Renal cortical epithelial cell (primary cell): ENCODE measurements at places on chromosomes 6 and 20.

DNA sequence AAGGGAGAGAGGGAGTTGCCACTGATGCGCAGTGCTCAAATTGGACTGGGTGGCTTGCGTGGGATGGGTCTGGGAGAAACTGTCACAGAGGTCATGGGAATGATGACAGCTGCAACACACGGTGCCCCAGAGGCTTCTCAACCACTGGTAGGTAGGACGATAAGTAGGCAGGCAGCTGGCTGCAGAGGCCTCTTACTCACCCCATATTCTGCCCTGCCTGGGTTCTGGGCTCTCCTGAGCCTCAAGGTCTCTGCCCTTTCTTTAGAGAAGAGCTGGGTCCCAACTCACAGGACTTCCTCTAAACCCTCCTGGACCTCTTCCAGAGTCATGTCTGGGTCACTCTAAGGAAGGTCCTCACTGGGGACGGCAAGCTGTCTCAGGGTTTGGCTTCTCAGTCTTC is 37.2 kb upstream of the RNF24 start:
- DNase-seq, result no peak

- peak; percentile 99 for DNase-seq
Measured at GRCh38 chr6:73580247-73581149, 59.7 kb upstream of the EEF1A1 start.

- DNase-seq, result peak; percentile 30
Measured at GRCh38 chr6:74259981-74260380, 564.0 kb downstream of the CD109 start.

DNA sequence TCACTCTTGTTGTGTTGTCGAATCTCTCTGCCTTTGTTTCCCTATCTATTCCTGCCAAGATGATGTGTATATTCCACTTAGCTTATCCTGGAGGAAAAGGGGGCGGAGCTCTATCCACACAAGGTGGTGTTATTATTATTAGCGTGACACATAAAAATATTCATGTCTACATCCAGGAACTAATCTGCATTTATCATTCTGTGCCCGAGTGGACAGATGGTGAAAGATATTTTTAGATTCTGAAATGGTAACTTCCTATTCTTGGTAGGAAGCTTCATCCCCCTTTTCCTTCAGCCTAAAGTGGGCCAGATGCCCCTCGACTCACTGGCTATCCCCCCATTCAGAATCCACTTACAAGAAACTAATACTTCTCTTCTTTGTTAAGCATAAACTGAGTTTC is 2.0 kb downstream of the XKR7 start:
- DNase-seq, result no peak

- no peak for DNase-seq
Measured at GRCh38 chr20:16100767-16101166, 472.5 kb downstream of the KIF16B start.

DNA sequence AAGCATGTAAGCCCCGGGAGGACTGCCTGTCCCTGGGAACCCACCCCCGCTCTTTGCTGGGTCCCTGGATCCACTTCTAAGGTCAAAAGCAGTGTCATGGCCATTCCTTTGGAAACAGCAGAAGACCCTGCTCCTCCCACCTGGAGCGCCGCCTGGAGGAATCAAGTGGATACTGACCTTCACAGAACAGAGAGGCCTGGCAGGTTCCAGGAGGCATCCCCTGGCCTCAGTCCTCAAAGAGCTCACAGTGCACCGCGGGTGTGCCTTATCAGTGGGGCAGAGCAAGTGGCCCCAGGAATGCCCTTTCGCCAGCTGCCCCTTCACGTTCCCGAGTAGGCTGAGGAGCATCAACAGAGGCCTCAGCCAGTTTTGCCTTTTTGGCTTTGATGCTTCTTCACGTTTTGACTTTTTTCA is 11.1 kb upstream of the SLC4A11 start:
- DNase-seq, result no peak

- DNase-seq, result peak; percentile 84
Measured at GRCh38 chr20:53578492-53579222, 15.0 kb downstream of the ZNF217 start.

DNA sequence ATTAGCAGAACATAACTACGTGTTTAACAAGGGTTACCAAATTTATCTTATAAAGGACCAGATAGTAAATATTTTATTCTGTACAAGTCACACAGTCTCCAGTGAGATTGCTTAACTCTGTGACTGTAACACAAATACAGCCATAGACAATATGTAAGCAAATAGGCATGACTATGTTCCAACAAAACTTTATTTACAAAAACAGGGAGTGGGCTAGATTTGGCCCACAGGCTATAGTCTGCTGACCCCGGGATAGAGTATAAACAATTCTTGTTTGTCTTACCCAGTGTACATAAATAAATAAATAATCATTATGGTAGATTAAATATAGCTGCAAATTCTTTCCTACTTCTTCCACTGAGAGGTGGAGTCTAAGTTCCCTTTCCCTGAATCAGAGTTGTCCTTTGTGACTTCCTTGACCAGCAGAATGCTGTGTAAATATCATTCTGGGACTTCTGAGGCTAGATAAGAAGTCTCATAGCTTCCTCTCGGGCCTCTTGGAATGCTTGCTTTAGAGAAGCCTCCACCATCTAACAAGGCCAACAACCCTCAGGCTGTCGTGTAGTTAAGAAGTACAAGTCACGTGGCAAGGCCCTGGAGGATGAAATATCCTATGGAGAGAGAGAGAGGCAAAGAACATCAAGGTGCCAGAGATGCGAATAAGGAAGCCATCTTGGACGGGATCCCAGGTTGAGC is 59.1 kb upstream of the TMEM244 start:
- no peak for DNase-seq

DNA sequence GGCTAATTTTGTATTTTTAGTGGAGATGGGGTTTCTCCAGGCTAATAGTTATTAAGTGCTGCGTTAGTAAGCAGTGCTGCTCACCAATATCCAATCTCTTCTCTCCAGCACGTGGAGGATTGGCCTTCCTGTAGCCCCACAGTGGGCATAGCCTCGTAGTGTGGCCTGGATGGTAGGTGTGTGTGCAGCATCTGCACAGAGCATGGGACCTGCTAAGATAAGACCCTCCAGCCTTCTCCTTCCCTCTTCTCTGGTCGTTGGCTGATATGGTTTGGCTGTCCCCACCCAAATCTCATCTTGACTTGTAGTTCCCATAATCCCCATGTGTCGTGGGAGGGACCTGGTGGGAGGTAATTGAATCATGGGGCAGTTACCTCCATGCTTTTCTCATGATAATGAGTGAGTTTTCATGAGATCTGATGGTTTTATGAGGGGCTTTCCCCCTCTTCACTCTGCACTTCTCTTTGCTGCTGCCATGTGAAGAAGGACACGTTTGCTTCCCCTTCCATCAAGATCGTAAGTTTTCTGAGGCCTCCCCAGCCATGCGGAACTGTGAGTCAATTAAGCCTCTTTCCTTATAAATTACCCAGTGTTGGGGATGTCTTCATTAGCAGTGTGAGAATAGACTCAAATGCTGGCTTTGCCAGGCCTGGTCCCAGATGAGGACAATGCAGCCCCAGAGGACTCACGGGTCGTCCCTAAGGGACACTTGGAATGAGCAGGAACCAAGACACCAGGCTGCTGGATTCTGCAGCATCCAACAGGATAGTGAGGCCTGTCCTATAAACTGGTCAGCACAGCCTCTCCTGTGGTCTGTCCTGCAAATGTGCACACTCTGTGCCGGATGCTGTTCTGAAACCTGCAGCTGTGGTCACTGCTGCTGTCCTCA is 63.4 kb upstream of the AFDN start:
- DNase-seq, result no peak
